PC-3 (cell line): ENCODE measurements at places on chromosomes 3 and 15. TPM values are rescaled to one million over a fixed set of nuclear protein-coding genes. Genes with fewer than 3 reads are reported as not detected.
A peak's percentile ranks its signal among the peaks of the same experiment; 100 is the strongest.

DNA sequence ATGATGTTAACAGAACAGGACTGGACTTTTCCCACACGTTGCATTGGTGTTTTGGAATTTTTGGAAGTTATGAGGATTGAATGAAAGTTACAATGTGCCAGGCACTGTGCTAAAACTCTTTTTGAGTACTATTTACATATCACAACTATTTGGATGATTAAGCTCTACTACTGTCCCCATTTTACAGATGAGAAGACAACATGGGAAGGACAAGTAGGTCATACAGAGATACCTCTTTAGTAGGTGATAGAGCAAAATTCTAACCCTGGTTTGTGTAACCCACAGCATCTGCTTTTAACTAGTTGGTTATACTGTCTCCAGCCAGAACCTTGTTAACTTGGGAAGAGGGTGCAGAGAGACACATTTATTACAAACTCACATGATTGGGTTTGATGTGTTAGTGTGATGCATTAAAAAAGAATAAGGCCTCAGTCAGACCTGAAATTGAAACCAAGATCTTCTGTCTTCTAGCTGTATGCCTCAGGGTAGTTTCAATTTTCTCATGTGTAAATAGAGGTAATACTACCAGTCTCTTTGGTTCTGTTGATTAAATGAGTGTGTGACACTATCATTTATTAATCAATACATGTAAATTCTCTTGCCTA, 1.4 kb downstream of the NDUFB4 start:
- H3K27me3 ChIP-seq, result no peaks in the 10 kb centered on the region
- H3K36me3 ChIP-seq, result peaks cover 34% of the 10 kb centered on the region
- H3K4me3 ChIP-seq, result peak overlapping the region; percentile 93
- H3K27ac ChIP-seq, result no peak overlapping the region
- peaks cover 19% of the 10 kb centered on the region for H3K4me1 ChIP-seq

- H3K36me3 ChIP-seq, result peaks cover 46% of the 10 kb centered on the region
- H3K27me3 ChIP-seq, result no peaks in the 10 kb centered on the region
- peaks cover 65% of the 10 kb centered on the region for H3K4me1 ChIP-seq
- peak; percentile 31 for DNase-seq
Measured at GRCh38 chr15:67114846-67115585, 49.6 kb downstream of the SMAD3 start.

DNA sequence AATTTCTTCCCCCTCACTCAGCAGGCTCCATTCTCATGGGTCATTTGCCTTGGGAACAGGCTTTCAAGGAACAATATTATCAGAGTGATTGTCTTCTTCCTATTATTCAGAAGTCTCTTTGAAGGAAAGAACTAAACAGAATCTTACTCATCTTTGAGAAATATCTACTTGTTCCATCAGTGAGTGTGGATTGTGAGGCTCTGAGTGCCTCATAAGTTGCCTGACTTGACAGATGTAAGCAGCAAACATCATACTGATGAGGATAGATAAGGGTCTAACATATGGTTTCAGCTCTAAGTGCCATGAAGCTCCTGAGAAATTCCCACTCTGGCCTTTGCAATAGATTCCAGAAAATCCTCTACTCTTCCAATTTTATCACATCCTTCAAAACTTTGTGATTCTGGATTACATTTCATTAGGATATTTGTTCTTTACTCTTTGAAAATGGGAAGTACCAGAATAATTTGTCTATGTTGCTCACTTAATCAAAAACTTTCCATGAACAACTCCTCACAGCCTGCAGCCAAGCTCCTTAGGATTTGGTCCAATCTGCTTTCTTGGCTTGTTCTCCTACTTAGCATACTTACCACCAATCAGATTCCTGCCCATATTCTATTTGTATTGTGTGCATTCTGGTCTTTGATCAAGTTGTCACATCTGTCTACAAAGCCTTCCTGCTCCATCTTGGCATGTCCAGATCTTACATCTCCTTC, 120.1 kb downstream of the RPL22L1 start:
- no peak for DNase-seq
- no peaks in the 10 kb centered on the region for H3K27me3 ChIP-seq
- H3K4me1 ChIP-seq, result peaks cover 64% of the 10 kb centered on the region
- H3K4me3 ChIP-seq, result no peak overlapping the region
- peak overlapping the region; percentile 87 for H3K27ac ChIP-seq

GRCh38 chr3:193052354-193053045, 134.8 kb upstream of the MB21D2 start:
- H3K4me1 ChIP-seq, result no peaks in the 10 kb centered on the region
- no peak overlapping the region for H3K4me3 ChIP-seq
- no peak for DNase-seq
- H3K27ac ChIP-seq, result no peak overlapping the region
- H3K36me3 ChIP-seq, result no peaks in the 10 kb centered on the region

DNA sequence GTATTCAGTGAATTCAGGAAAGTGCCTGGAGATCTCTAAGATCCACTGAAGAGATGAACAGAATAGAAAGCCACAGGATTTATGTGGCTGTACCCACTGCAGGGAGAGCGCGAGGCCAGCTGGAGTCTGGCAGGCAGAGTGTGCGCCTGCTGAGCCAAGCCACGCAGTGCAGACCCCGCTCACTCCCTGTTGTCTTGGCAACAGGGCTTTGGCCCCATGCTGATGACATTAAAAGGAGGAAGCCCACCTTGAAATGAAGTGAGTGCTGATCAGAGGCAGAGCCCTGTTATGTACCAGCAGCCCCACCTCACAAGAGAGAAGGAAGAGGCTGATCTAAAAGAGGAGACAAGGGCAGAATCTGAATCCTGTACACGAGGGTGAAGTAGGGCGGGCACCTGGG, 36.7 kb downstream of the PXYLP1 start:
- H3K27ac ChIP-seq, result no peak overlapping the region
- no peaks in the 10 kb centered on the region for H3K27me3 ChIP-seq
- H3K36me3 ChIP-seq, result no peaks in the 10 kb centered on the region
- DNase-seq, result no peak
- H3K4me1 ChIP-seq, result no peaks in the 10 kb centered on the region

DNA sequence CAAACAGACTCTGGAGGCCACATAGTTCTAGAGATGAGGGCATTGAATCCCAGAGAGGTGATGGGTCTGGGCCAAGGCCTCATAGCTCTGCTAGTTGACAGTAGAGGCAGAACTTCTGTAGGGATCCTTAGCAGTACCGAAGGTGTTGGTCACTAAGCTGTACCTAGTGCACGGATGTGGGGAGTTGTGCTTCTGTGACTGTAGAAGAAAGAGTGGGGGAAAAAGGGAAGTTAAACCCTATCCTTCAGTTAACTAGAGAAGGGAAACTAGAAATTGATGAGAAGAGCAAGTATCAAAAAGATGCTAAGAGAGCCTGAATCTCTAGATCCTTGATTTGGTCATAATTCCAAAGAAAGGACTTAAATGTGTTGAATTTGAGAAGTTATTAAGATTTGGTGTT, 186.7 kb downstream of the NFKBIZ start:
- no peaks in the 10 kb centered on the region for H3K36me3 ChIP-seq
- H3K4me3 ChIP-seq, result no peak overlapping the region
- peaks cover 15% of the 10 kb centered on the region for H3K4me1 ChIP-seq
- H3K27me3 ChIP-seq, result no peaks in the 10 kb centered on the region

DNA sequence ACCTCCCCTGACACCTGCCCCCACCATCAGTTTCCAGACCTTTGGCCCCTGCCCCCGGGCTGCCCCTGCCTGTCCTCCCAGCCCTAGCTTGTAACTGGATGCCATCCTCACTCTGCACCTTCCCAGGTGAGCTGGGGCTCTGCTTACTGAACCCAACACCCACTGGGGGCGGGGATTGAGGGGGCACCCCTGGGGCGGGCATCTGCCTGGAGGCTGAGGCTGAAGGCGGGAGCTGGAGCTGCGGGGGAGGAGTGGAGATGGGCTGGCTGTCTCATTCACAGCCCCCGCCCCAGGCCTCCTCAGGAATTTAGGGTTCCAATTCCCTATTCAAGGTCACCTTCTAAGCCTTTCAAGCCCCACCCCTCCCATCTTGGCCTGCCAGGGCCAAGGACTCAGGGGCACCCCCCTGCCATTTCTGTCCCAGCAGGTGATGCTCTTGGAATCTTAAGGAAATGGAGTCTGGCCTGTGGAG, 17.7 kb downstream of the PIF1 start:
- H3K4me1 ChIP-seq, result no peaks in the 10 kb centered on the region
- DNase-seq, result no peak
- no peaks in the 10 kb centered on the region for H3K27me3 ChIP-seq

DNA sequence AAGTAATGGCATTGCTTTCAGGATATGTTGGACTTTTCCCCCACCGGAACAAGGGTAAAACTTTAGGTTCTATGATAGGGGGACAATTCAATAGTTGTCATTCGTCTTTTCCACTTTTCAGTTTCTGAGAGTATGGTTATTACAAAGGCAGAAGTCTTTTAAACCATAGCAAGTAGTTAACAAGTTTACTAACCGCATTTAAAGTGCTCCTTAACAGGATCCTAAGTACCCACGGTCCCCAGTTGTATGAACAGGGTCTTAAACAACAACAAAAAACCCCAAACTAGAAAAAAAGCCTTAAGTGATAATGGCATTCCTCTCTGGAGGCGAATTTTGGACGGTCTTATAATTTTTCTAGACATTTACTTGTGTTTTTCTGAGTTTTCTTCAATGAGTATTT, 831 bp downstream of the IFT57 start:
- no peaks in the 10 kb centered on the region for H3K27me3 ChIP-seq
- H3K4me3 ChIP-seq, result peak overlapping the region; percentile 89
- H3K4me1 ChIP-seq, result peaks cover 42% of the 10 kb centered on the region
- DNase-seq, result peak; percentile 18
- H3K36me3 ChIP-seq, result no peaks in the 10 kb centered on the region

DNA sequence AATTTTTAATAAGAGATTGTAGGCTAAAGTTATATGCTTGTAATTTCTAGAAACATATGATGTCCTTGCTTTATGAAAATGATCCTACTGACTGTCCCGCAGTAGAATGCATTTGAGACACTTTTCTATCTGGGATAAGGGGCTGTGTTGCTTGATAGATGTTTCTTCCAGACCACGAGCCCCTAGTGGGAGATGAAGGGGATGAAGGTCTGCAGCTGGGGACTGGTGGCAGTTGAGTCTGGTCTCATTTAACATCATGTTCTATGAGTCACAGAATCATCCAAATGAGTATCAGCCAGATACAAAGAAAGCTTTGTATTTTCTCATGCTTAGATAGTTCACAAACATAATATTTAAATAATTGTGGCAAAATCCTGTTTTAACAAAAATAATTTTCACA, 84.3 kb upstream of the PRTG start:
- no peaks in the 10 kb centered on the region for H3K27me3 ChIP-seq
- DNase-seq, result peak; percentile 11
- no peak overlapping the region for H3K27ac ChIP-seq
- H3K36me3 ChIP-seq, result no peaks in the 10 kb centered on the region
- no peak overlapping the region for H3K4me3 ChIP-seq
- H3K4me1 ChIP-seq, result no peaks in the 10 kb centered on the region

GRCh38 chr15:29345549-29346525, 76.2 kb upstream of the NSMCE3 start:
- H3K4me1 ChIP-seq, result no peaks in the 10 kb centered on the region
- H3K27ac ChIP-seq, result no peak overlapping the region
- H3K36me3 ChIP-seq, result no peaks in the 10 kb centered on the region
- DNase-seq, result no peak

- no peaks in the 10 kb centered on the region for H3K27me3 ChIP-seq
- no peaks in the 10 kb centered on the region for H3K4me1 ChIP-seq
- no peak overlapping the region for H3K4me3 ChIP-seq
Measured at GRCh38 chr3:68271145-68271544, 616.7 kb upstream of the SUCLG2 start.

GRCh38 chr3:49908373-49909199, 4.9 kb upstream of the MST1R start:
- H3K27me3 ChIP-seq, result no peaks in the 10 kb centered on the region
- peaks cover 8% of the 10 kb centered on the region for H3K36me3 ChIP-seq
- H3K4me1 ChIP-seq, result peaks cover 31% of the 10 kb centered on the region
- DNase-seq, result no peak
- no peak overlapping the region for H3K4me3 ChIP-seq
- no peak overlapping the region for H3K27ac ChIP-seq

DNA sequence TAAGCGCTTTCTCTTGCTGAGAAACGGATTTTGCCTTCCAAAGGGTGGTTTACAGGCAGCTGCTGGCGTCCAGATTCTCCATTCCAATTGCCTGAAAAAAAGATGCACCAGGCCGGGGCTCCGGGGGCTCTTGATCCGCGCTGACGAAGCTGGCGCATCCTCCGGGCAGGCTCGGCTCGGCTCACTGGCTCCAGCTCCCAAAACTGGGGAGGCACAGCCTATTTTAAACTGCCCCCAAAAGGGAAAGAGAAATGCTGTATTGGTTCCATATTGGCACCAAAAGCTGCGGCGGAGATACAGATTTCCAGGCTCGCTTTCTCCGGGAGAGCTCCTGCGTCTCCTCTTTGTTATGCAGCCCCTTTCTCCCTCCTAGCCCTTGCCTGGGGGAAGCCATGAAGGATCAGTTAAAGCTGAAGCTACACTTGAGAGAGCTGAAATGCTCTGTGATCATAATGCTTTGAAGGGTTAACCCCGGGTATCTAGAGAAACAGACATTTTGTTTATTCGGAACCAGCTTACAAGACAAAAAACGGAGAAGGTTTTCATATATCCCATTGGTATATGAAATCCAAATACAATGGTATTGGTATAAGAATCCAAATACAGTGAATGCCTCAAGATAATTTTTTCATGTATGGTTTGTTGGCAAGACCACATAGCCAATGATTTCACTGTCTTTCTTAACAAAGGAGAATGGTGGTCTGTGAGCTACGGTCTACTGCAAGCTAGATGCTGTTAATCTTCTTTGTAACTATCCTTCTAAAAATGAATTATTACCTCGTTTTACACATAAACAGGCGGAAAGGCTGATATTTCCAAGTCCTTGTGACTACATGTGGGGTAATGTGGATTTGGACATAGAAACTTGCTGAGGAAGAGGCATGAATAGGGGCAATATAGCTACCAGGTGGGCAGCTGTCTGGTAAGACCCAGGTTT, 693 bp downstream of the CD200 start:
- no peaks in the 10 kb centered on the region for H3K36me3 ChIP-seq
- no peak for DNase-seq
- no peak overlapping the region for H3K4me3 ChIP-seq

DNA sequence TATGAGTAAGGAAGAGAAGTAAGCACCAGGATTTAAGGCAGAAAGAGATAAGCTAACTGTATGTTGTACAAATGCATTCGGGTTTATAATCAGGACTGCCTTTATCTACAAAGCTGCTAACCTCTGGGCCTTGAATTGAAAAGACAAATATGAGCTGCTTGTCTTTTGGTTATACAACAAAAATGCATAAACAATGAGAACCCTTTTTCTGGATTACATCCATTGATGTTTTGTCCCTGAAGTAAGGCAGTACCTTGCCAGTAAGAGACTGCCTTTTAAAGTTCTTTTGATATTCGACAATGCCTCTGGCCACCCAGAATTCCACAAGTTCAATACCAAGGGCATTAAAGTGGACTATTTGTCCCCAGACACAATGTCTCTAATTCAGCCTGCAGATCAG, 280.7 kb downstream of the ZNF621 start:
- H3K27ac ChIP-seq, result no peak overlapping the region
- no peaks in the 10 kb centered on the region for H3K27me3 ChIP-seq
- peaks cover 12% of the 10 kb centered on the region; the same call in 1 of the 2 replicates for H3K4me1 ChIP-seq
- DNase-seq, result no peak
- no peaks in the 10 kb centered on the region for H3K36me3 ChIP-seq

Gene TM4SF1
- 408 and 535 TPM in 2 replicates for total RNA-seq

Gene PLSCR2
- 0.86 TPM in 1 of 2 replicates, not detected in the other for total RNA-seq

Gene ITGA11
- total RNA-seq, result 0.06 TPM in 1 of 2 replicates, not detected in the other

Gene RAB6B
- 0.22 and 0.75 TPM in 2 replicates for total RNA-seq
